HS-5 (cell line): ENCODE measurements at places on chromosomes 2 and 18.

GRCh38 chr2:176101216-176101830, 1.7 kb downstream of the HOXD12 start:
- DNase-seq = no peak

DNA sequence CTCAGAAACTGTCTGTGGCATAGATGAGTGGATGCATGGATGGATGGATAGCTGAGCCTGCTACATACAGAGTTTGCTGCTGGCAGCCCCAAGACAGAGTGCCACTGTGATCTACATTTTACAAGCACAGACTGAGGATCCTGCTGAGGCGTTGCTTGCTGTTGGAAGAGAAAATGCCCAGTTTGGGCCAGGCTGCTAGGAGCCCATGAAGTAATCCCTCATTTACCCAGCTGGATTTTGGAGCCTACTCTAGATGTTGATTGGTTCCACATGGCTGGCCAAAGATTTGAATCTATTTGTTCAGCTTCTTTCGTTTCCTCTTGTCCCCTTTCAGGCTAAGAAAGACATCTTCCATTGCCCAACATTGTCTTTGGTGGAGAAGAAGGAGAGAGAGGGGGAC, 261.3 kb downstream of the CLIP4 start:
- DNase-seq = no peak

DNA sequence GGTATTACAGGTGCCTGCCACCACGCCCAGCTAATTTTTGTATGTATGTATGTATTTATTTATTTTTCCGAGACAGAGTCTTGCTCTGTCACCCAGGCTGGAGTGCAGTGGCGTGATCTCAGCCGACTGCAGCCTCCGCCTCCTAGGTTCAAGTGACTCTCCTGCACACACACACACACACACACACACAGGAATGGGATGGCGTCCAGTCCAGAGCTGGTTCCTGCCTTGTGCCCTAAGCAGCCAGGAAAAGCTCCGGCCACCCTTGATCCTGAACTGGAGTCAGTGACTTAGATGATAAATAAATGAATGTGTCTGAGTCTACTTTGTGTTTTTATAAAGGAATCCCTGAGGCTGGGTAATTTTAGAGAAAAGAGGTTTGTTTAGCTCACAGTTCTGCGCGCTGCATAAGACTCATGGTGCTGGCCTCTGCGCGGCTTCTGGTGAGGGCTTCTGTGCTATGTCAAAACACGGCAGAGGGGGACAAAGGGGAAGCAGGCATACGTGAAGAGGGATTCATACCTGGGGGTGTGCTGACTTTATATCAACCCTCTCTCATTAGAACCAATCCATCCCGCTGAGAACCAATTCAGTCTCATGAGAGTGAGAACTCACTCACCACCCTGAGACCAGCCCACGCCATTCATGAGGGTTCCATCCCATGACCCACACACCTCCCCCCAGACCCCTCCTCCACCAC, 59.7 kb upstream of the PHLPP1 start:
- no peak for DNase-seq

DNA sequence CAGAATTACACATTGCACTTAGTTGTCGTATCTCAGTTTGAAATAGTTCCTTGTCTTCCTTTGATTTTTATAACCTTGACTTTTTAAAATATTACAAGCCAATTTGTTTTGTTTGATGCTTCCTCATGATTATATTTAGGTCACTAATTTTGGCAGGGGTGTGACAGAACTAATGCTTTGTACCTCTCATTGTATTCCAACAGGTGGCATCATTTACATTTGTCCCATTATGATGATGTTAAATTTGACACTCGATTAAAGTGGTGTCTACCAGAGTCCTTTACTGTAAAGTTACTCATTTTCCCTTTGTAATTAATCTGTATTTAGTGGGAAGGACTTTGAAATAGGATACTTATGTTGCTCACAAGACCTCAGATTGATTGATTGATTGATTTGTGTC, 21.5 kb upstream of the MFSD2B start:
- no peak for DNase-seq

GRCh38 chr2:20568501-20569463, 82.1 kb downstream of the HS1BP3 start:
- DNase-seq = no peak

DNA sequence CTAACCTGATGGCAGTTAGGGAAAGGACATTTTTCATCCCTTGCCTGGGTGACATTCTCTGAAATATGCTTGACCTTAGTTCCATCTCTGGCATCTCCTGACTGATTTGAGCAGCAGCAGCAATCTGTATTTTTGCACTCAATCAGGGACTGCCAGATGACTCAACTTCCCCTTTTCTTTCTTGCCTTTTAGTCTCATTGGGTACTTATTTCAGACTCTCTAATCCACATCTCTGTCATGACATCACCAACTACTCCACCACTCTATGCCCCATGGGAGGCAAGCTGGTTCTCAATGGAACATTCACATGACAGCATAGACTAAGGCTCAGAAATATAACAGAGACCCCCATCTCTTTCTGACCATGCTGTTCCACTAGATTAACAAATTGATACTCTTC, 254.2 kb downstream of the RIT2 start:
- DNase-seq = no peak

- DNase-seq = no peak
These were observed 19.7 kb upstream of the EMILIN2 start for GRCh38 chr18:2827061-2827460.

DNA sequence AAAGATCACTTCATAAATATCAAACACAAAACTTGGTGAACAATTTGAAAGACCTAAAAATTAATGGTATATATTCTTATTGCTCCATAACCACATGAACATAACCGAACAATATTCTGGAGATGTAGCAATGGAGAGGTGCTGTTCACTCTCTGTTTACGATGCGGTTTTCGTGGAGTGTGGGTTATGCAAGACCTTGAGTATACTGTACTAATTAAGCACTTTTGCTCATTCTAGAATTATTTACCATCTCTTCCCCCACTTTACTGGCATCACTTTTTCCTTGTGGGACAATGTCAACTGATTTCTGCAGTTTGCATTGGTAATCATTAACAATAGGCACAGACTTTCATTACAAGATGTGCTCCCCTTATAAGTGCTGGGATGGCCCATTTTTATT, 97.6 kb downstream of the RAPH1 start:
- no peak for DNase-seq

DNA sequence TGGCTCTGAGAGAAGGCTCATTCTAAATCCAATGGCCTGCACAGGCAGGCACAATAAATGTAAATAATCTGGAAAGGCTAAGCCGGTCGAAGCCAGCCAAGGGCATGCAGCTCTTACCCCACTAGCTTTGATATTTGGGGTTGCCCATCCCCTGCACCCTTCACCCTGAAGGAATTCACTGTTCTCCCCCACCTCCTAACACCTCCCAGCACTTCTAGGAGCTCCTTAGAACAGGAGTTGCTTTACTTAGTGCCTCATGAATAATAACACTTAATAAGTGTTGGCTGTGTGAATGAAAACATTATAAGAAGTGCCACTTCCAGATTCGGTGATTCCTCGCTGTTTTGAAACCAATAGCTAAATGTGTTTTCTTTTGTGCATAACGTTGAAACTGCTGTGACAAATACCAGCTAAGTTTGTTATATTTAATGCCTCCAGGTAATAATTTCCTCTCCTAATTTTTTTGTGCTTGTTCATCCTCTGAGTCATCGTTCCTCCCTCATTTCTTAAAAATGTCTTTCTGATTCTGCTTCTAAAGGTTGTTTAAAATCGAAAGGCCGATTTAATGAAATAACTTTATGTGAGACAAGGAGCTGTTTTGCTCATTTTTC, 458.8 kb downstream of the METTL4 start:
- no peak for DNase-seq

GRCh38 chr18:13597068-13597467, 129.3 kb downstream of the FAM210A start:
- DNase-seq = no peak

- DNase-seq = peak; percentile 83
These were observed 145.7 kb upstream of the GLI2 start for GRCh38 chr2:120589771-120590608.

DNA sequence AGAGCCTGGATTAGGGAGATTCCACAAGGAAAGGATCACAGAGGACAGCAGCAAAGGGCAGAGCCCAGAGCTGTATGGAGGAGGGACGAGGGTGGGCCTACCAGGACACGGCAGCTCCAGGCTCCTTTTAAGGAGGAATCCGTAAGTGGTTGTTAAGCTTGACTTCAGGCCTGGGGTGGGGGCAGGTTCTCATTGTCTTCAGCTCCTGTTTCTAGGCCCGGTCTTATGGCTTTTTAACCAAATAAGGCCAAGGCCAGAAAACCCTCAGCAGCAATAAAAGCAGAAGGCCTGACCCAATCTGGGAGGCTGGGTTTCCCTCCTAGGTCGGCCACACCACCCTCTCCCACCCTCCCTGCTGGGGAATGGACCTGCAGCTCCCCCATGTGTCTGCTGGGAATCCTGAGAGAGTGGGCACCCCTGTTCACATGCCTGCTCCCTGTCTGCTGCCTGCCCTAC, 111.2 kb downstream of the PLB1 start:
- DNase-seq = no peak

GRCh38 chr2:234374150-234374508, 122.8 kb downstream of the ARL4C start:
- DNase-seq = no peak

GRCh38 chr18:13378150-13378549, 159.6 kb downstream of the LDLRAD4 start:
- no peak for DNase-seq

- no peak for DNase-seq
These were observed 17.9 kb downstream of the KCNG2 start for GRCh38 chr18:79815657-79816056.

GRCh38 chr18:48119204-48119603, 188.7 kb upstream of the SMAD2 start:
- DNase-seq = no peak

DNA sequence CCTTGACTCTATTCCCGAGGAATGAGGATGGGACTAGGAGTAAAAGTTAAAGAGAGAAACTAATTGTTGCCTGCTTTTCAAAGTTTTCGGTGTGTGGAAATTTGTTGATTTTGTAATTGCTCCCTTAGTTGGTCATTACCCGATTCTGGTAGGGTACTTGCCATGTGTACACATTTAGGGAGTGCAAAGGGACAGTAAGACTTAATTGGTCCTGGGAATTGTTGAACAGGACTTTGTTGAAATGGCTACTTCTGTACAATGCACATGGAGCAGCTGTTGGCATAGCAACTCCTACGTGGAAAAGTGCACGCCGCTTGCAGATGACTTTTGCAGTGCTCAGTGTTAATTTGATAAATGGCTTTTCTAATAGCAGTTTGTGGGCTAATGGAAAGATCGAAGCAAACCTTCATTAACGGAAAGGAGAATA, 22.9 kb downstream of the EPAS1 start:
- DNase-seq = no peak

GRCh38 chr2:136154384-136154783, 36.4 kb upstream of the CXCR4 start:
- no peak for DNase-seq

DNA sequence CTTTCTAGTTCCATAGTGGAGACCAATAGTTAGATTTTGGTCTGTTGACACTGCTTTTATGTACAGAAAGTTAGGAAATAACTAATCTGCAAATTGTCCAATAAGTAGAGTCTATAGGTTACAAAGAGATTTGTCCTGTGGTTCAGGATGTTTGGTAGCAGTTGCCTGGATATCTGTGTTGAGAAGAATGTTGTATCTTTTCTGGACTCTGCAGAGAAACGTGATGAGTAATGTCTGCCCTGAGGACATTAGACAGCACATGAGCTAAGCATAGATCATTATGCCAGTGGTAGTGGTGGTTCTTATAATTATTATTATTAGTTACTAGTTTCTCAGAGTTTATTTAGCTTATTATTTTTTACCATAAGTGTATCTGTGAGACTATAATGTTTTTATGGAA, 65.8 kb downstream of the ANKRD62 start:
- no peak for DNase-seq

DNA sequence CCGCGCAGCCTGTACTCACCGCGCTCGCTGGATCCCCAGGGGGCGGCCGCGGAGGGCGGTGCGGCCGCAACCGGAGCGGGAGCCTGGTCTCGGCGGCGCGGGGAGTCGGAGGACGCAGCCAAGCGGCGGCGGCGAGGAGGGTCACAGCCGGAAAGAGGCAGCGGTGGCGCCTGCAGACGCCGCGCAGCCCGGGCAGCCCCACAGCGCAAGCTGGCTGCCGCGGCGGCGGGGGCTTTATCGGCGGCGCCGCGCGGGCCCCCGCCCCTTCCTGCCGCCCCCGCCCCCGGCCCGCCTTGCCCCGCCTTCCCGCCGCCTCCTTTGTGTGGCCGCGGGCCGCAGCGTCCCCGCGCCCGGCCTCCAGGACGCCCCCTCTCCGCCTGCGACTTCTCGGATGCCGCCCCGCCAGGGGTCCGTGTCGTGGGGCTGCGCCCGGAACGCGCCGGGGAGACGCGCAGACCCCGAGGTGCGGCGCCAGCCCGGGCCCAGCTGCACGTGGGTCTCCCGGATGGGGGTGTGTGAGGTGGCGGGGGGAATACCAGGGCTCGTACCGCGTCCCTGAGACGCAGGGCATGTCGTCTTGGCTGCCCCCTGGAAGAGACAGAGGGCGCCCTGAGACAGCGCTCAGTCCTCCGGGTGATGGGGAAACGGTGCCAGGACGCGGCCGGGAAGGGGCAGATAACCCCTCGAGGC, at the start of gene SERPINE2:
Gene SERPINE2 (minus strand): TSS at position 207 of the 690 bp plus-strand sequence. CDS start 37,386 bp downstream, outside the sequence.
- no peak for DNase-seq

- DNase-seq = no peak
These were observed 93.9 kb downstream of the ACVR1 start for GRCh38 chr2:157782057-157782845.

DNA sequence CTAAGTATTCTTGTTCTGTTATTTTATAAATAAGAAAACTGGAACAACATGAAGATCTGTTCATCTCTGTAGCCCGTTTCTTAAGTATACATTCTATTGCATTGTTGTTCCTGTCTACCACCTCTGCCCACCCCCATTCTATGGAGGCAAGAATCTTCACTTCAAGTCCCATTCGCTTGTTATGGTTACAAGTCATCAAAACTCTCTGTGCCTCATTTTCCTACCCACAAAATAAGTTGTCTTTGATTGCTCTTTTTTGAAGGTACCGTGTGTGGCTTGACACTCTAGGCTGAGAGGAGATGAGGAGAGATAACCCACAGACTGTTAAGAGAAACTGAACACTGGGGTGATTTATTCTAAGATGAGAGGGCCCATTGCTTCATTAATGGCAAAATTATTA, 2.9 kb upstream of the EVA1A start:
- DNase-seq = no peak

- no peak for DNase-seq
These were observed 183.4 kb upstream of the SRD5A2 start for GRCh38 chr2:31764169-31764568.

DNA sequence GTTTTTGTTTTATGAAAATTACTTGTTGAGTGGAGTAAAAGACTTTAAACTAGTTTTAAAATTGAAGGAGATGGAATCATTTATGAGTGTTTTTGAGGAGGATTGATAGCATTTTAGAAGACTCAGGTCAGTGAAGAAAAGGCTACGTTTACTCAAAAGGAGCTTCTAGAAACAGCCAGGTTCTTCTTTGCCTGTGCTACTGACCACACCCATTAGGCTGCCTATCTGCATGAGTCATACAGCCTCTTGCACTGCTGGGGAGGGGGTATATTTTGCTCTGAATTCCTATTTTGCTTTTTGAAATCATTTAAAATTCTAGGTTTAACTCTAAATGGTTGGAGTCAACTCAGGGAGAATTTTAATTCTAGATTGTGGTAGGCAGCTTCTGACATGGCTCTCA, 22.3 kb downstream of the EFEMP1 start:
- DNase-seq = no peak

GRCh38 chr2:63403820-63404219, 184.5 kb downstream of the WDPCP start:
- no peak for DNase-seq
